ENCODE measurements at places on chromosomes 1 and 21. TPM values are rescaled to one million over a fixed set of nuclear protein-coding genes. Genes with fewer than 3 reads are reported as not detected.

GRCh38 chr1:193270996-193271395 lies 84.6 kb upstream of the B3GALT2 start:
- no peak for DNase-seq
- H3K4me3 ChIP-seq, result no peak overlapping the region
- no peaks in the 10 kb centered on the region for H3K36me3 ChIP-seq

DNA sequence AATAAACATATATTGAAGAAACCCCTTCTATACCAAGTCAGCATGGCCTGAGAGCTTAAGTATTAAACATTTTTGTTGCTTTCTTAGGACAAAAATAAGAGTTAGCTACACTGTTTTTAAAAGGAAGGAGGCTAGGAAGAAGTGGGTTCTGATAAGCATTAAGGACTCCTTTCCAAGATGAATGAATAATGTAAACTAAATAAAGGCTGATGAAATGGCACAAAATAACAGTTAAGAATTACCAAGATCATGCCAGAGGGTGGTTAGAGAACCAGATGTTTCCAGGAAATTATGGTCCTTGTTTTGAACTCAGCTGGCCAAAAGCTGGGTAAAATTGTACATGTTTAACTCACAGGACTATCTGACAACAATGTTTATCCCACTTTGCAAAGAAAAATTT lies 114.1 kb upstream of the ETS2 start:
- no peak overlapping the region for H3K4me3 ChIP-seq
- H3K4me1 ChIP-seq, result no peaks in the 10 kb centered on the region
- no peak overlapping the region for H3K27ac ChIP-seq
- H3K27me3 ChIP-seq, result peaks cover 81% of the 10 kb centered on the region

- DNase-seq, result no peak
- no peaks in the 10 kb centered on the region for H3K4me1 ChIP-seq
- no peaks in the 10 kb centered on the region for H3K36me3 ChIP-seq
- peaks cover 49% of the 10 kb centered on the region for H3K27me3 ChIP-seq
- no peak overlapping the region for H3K27ac ChIP-seq
- no peak overlapping the region for H3K4me3 ChIP-seq
Observed at GRCh38 chr1:181778640-181779260, 282.8 kb downstream of the ZNF648 start.

Gene LIN9
- total RNA-seq, result 14.3 TPM

DNA sequence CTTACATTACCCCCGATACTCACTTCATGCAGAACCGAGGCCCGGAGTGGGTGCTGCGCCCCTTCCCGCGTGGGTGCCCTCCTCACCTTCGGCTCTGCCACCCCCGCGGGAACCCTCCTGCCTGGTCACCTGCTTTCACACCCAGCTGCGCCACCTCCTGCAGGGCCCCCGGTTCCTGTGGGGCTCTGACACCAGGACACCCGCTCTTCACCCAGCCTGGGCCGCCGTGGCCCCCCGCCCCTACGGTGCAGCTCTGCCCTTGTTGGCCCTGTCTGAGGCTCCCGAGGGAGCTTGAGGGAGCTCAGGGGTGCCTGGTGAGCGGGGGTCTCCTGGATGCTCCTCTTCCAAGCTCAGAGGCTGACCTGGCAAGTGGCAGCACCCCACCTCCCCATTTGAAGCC lies 19.0 kb downstream of the RRP1 start:
- H3K4me3 ChIP-seq, result no peak overlapping the region
- no peaks in the 10 kb centered on the region for H3K27me3 ChIP-seq
- H3K36me3 ChIP-seq, result peaks cover 21% of the 10 kb centered on the region
- H3K27ac ChIP-seq, result no peak overlapping the region
- H3K4me1 ChIP-seq, result no peaks in the 10 kb centered on the region
- DNase-seq, result no peak

GRCh38 chr1:234940841-234941240 lies 187.8 kb downstream of the TOMM20 start:
- no peaks in the 10 kb centered on the region for H3K36me3 ChIP-seq
- no peak overlapping the region for H3K27ac ChIP-seq
- no peaks in the 10 kb centered on the region for H3K27me3 ChIP-seq
- no peak for DNase-seq

DNA sequence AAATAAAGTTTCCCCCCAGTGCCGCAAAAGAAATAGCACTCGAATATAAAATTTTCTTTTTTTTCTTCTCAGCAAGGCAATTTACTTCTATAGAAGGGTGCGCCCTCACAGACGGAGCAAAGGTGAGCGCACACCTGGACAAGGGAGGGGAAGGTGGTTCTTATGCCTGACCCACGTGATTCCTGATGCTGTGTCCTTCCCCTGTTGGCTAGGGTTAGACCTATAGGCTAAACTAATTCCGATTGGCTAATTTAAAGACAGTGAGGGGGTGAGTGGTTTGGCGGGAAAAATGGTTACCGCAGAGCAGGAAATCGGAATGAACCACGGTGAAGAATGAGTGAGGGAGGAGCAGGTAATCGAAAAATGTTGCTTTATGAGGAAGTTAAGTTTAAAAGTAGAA lies 607 bp upstream of the FAAH start:
- H3K36me3 ChIP-seq, result peaks cover 18% of the 10 kb centered on the region
- H3K4me1 ChIP-seq, result peaks cover 27% of the 10 kb centered on the region
- H3K27me3 ChIP-seq, result no peaks in the 10 kb centered on the region
- H3K27ac ChIP-seq, result peak overlapping the region; percentile 30
- H3K4me3 ChIP-seq, result peak overlapping the region; percentile 86

DNA sequence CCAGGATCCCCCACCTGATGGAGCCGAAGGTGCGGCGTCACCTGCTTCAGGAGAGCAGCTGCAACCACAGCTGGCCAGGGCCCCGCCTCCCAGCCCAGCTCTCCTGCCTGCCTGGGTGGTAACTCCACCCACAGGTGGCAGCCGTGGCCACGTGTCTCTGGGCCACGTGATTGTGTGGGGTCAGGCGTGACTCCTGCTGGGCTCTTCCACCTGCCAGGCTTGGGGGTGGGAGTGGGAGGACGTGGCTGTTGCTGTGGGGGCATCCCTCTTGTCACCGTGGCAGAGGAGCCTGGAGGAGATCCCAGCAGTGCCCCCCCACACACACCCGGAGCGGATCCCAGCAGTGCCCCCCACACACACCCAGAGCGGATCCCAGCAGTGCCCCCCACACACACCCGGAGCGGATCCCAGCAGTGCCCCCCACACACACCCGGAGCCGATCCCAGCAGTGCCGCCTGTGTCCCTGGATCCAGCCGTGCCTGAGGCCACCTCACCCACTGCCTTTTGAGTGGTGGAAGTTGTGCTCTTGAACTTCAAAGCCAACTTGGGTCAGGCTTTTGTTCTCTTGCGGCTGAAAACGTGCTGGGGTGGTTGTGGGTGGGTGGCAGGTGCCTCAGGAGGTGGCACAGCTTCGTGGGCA lies 32.2 kb downstream of the POFUT2 start:
- H3K4me3 ChIP-seq, result no peak overlapping the region
- peaks cover 35% of the 10 kb centered on the region for H3K27me3 ChIP-seq
- H3K36me3 ChIP-seq, result no peaks in the 10 kb centered on the region
- peak; percentile 28 for DNase-seq

- no peaks in the 10 kb centered on the region for H3K36me3 ChIP-seq
- no peaks in the 10 kb centered on the region for H3K27me3 ChIP-seq
- H3K4me1 ChIP-seq, result peaks cover 8% of the 10 kb centered on the region
- peak; percentile 88 for DNase-seq
- no peak overlapping the region for H3K27ac ChIP-seq
Observed at GRCh38 chr1:26321315-26322041, 3.7 kb downstream of the CD52 start.

DNA sequence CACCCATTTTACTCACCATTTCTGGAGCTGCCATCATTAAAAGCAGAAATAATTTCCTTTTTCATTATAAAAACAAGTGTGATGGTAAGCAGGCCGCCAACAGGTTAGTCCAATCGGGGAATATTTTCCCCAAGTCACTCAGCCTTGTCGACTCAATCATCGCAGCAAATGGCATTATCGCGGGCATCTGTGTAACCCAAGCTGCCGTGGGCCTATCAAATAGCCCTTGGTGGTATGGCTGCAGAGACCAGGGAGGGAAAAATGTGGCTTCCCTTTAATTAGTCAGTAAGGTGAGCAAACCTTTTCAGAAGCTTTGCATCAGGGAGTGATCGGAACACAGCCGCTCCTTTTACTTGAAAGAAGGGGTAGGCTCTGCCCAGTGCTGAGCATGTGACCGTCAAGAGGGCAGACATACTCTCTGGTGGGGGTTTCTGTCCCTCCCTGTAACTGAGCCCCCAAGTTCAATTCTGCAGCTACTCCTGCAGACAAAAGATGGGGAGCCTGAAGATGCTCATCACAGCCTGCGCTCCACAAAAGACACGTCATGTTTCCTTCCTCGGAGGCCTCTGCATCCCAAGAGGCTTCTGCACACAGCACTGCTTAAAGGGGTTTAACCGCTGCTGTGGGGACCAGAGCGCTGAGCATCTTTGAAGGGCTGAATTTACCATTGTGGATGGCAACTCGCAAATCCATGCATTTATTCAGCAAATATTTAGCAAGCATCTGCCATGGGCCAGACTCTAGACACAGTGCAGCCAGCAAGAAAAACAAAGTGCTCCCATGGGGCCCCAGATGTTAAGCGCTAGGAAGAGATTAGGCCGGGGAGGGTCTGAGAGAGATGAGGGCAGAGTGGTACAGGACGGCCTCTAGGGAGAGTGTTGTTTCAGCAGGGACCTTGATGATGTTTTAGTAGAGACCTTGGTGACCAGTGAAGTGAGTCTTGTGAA lies 1.2 kb upstream of the TMPRSS3 start:
- no peaks in the 10 kb centered on the region for H3K36me3 ChIP-seq
- no peaks in the 10 kb centered on the region for H3K27me3 ChIP-seq
- no peak overlapping the region for H3K27ac ChIP-seq
- DNase-seq, result no peak
- H3K4me3 ChIP-seq, result no peak overlapping the region
- H3K4me1 ChIP-seq, result peaks cover 18% of the 10 kb centered on the region

Gene TPM3
- 564 TPM for total RNA-seq

Gene MCOLN2
- 12.6 TPM for total RNA-seq

DNA sequence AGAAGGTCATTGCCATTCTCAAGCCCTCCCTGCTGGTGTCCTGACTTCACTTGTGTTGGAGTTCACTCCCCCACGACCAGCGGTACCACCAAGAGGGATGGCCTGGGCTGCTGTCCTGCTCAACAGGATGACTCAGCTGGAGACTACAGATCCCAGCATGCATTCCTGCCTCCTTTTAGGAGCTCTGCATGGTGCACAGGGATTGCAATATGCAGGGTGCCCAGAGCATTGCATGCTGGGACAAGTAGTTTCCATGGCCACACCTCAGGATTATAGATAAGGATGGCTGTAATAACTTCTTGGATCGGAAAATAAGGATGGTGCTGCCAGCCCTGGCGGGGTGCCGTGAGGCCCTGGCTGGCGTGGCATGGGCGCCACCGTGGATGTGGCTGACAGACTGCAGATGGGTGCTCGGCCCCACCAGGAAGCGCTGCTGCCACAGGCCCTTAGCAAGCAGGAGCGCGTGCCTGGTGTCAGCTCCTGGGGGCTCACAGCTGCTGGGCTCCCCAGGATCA lies 150.0 kb downstream of the CASZ1 start:
- DNase-seq, result no peak
- no peaks in the 10 kb centered on the region for H3K27me3 ChIP-seq
- no peak overlapping the region for H3K27ac ChIP-seq
- H3K4me1 ChIP-seq, result no peaks in the 10 kb centered on the region
- H3K4me3 ChIP-seq, result no peak overlapping the region
- H3K36me3 ChIP-seq, result peaks cover 16% of the 10 kb centered on the region

All from Calu3 (cell line).